Naive thymus-derived CD8-positive, alpha-beta T cell (primary cell): ENCODE measurements at places on chromosomes 13 and 19. TPM values are rescaled to one million over a fixed set of nuclear protein-coding genes. Genes with fewer than 3 reads are reported as not detected.

GRCh38 chr13:32889986-32890565 lies 126.1 kb upstream of the KL start:
- H3K36me3 ChIP-seq, result no peaks in the 10 kb centered on the region
- no peaks in the 10 kb centered on the region for H3K27me3 ChIP-seq
- H3K4me1 ChIP-seq, result no peaks in the 10 kb centered on the region
- H3K4me3 ChIP-seq, result no peak overlapping the region

DNA sequence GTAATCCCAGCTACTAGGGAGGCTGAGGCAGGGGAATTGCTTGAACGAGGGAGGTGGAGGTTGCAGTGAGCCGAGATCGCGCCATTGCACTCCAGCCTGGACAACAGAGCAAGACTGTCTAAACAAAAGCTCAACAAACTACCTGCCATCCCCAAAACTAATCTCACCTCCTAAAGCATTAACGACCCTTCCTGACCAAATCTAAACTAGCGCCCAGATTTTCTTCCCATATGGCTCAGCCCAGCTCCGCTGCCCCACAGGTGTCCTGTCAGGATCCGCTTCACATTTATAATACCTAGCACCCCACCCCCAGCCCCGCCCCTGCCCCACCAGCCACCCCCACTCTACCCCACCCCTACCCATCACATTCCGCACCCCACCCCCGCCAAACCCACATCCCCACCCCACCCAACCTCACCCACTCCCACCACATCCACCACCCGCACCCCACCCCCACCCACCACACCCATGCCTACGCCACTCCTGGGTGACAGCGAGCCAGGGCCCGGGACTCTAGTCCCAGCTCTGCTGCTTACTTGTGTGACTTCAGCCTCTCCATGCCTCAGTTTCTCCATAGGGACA lies 599 bp downstream of the C19orf12 start:
- H3K27ac ChIP-seq, result peak overlapping the region; percentile 95
- H3K4me1 ChIP-seq, result peaks cover 38% of the 10 kb centered on the region
- no peaks in the 10 kb centered on the region for H3K36me3 ChIP-seq

DNA sequence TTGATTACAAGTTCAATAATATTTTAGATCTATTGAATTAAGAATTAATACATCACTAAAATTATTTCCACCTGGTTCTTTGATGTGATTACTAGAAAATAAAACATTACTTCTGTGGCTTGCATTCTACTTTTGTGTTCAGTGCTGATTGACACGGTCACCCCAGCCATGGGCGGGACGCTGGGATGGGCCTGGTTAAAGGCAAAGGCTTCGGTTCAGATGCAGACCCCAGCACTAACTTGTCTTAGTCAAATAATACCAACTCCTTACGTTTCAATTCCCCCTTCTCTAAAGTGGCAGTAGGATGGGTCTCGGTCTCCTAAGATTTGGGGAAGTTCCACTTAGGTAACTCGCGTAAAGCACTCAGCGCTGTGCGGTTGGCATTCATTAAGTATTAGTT lies 144.9 kb downstream of the URI1 start:
- H3K36me3 ChIP-seq, result no peaks in the 10 kb centered on the region
- no peak overlapping the region for H3K4me3 ChIP-seq
- H3K27me3 ChIP-seq, result peaks cover 13% of the 10 kb centered on the region
- no peak for DNase-seq

DNA sequence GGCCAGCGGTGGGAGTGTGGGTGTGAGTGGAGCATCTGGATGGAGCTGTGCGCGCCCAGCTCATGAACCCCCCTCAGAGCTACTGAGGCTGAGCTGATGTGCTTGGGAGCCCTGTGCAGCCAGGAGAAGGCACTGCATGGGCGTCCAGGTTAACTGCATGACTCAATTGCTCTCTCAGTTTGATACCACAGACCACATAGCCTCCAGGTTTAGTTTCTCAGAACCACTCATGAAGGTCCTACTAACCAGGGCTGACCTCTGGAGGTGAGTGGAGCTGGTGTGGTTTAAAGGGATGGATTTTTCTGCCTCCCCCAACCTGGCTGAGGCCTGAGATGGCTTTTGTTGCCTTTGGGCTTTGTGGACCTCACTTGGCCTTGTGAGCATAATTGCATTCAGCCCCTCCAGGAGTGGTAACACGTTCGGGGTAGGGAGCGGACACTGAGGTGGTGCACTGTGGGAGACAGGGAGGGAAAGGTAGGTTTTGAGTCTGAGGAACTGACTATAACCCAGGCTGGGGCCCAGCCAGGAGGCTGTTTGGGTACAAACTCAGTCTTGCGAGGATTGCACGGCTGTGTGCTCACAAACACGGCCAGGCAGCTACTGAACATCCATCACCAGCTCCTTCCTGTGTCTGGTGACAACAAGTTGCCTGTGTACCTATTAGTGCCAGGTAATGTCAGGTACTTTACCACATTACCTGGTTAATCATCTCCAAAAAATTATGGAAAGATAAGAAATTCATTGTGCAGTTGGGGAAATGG lies 97.5 kb downstream of the RGCC start:
- peak overlapping the region; percentile 14 for H3K27ac ChIP-seq
- no peaks in the 10 kb centered on the region for H3K27me3 ChIP-seq
- H3K36me3 ChIP-seq, result no peaks in the 10 kb centered on the region

DNA sequence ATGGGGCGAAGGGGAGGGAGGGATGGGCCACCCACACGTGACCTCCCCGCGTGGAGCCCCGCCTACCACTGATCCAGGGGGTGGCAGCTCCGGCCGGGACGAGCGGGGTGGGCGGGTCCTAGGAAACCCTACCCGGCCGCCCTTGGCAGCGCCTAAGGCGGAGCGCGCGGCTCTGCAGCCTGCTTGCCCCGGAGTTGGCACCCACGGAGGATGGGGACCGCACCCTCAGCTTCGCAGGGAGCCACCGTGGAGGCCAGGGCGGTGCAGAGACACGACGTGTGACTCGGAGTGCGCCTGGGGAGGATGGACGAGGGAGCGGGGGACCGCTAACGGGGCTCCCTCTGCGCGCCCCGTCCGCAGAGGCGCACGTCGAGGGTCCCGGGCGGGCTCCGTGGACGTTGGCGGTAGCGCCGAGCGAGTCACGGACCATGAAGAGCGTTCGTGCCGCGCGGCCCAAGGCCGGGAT lies at the start of gene RGS9BP:
RGS9BP (plus strand) TSS at position 129 of the 466 bp plus-strand sequence. CDS start 416 bp downstream, outside the sequence.
- peak within 1 kb of the TSS; percentile 90 for H3K27ac ChIP-seq
- H3K27me3 ChIP-seq, result peaks cover 9% of the 10 kb centered on the region
- peaks cover 36% of the 10 kb centered on the region for H3K4me1 ChIP-seq

GRCh38 chr19:18282788-18283141 lies 1.3 kb upstream of the JUND start:
- H3K4me3 ChIP-seq, result peak overlapping the region; percentile 87
- H3K36me3 ChIP-seq, result peaks cover 7% of the 10 kb centered on the region
- H3K27ac ChIP-seq, result peak overlapping the region; percentile 98

DNA sequence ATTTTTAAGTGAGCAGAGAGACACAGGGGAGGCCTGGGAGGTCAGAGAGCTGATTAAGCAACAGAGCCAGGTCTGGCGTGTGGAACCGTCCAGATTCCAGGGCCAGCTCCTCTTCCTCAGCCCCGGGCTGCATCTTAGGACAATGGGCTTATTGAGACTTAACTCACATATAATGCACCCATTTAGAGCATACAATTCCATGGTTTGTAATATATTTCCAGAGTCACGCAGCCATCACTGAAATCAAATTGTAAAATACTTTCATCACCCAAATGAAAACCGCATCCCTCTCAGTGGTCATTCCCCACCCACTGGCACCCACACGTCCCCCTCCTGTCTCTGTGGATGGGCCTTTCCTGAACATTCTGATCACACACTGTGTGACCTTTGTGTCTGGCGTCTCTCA lies 2.1 kb upstream of the HMG20B start:
- DNase-seq, result no peak
- H3K4me1 ChIP-seq, result peaks cover 8% of the 10 kb centered on the region
- H3K4me3 ChIP-seq, result no peak overlapping the region
- no peaks in the 10 kb centered on the region for H3K27me3 ChIP-seq
- H3K27ac ChIP-seq, result peak overlapping the region; percentile 50
- H3K36me3 ChIP-seq, result no peaks in the 10 kb centered on the region

Gene LRG1
- total RNA-seq, result not detected

Gene ZNF99
- total RNA-seq, result not detected

Gene PCP2
- total RNA-seq, result 5.2 TPM

Gene TTC9B
- total RNA-seq, result not detected

Gene SYNE4
- total RNA-seq, result 4.7 TPM

Gene PLPPR3
- not detected for total RNA-seq

Gene ZNF793
- total RNA-seq, result 15.4 TPM

Gene GAS6
- 2.4 TPM for total RNA-seq
